NCI-H82 (cell line): ENCODE measurements at places on chromosomes 12 and 14.

DNA sequence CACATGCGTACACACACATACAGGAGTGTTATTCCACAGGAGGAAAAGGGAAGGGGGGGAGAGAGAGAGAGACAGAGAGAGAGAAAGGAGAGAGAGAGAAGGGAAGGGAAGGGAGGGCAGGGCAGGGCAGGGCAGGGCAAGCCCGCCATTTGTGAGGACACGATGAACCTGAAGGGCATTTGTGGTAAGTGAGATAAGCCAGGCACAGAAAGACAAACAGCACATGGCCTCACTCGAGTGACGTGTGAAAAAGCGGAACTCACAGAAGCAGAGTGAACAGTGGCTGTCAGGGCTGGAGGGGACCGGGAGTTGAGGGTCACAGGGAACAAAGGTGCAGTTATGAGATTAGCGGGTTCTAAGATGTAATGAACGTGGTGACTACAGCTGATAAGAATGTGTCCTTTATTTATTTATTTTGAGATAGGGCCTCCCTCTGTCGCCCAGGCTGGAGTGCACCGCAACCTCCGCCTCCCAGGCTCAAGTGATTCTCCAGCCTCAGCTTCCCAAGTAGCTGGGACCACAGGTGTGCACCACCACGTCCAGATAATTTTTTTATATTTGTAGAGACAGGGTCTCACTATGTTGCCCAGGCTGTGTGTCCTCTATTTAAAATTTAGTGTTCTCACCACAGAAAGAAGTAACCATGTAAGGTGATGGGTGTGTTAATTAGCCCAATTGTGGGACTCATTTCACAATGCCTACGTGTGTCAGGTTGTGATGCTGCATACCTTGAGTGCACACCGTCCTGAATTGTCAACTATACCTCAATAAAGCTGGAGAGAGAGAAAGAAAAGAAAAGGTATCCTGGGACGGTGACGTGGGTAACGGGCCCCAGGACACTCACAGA is 18.7 kb upstream of the FBRSL1 start:
- no peak for DNase-seq

DNA sequence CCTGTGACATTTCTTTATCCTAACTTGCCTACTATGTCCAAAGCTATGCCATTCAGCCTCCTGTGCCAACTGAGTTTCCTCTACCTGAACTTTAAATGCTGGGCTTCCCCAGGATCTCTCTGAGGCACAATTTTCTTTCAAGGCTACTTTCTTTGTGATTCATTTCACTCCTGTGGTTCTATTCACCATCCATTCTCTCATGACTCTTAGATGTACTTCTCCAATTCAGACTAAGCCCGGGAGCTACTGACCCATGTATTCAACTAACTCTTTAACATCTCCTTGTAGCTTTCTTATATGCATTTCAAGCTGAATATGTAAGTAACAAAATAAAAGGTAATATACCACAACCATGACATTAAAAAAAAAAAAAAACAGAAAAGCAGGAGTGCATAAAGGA is 738.9 kb upstream of the USP15 start:
- no peak for DNase-seq

- peak; percentile 99 for DNase-seq
These were observed 788 bp downstream of the ENO2 start for GRCh38 chr12:6914947-6915788.

DNA sequence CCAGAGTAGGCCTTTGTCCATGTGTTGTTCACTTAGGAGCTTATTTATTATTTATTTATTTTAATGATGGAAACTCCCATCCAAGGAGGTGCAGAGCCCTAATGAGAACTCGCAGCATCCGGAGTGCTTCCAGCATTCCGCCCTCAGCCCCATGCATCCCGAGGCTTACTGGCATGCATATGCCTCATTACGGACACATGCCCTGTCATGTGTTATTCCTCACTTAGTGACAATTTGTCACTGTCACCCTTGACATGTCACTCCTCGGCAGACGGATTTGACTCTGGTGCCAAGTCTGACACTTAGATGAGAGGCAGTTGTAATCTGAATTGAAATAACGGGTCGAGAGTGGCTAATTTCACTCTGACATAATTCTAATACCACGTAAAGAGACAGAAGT is 132.8 kb downstream of the VRK1 start:
- peak; percentile 75 for DNase-seq

GRCh38 chr14:31219169-31219568 is 11.6 kb upstream of the HECTD1 start:
- DNase-seq: no peak

DNA sequence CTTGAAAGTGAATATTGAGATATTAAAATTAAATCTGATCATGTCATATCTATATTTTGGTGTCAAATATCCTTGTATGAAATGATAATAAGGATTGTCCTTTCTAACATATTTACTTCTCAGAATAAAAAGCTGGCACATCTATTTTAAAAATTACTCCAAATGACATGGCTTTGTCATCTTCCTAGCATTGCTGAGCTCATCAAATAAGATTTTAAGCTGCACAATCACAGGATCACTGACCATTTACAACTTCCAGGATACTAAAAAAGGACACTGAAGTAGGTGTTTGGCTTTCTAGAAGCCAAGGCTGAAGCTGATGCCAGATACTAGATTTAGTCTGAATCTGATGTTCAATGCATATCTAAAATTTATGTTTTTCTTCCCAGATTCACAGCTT is 351.1 kb downstream of the BMP4 start:
- DNase-seq: no peak

- peak; percentile 16 for DNase-seq
These were observed 8.7 kb downstream of the CLIP1 start for GRCh38 chr12:122413516-122414404.

DNA sequence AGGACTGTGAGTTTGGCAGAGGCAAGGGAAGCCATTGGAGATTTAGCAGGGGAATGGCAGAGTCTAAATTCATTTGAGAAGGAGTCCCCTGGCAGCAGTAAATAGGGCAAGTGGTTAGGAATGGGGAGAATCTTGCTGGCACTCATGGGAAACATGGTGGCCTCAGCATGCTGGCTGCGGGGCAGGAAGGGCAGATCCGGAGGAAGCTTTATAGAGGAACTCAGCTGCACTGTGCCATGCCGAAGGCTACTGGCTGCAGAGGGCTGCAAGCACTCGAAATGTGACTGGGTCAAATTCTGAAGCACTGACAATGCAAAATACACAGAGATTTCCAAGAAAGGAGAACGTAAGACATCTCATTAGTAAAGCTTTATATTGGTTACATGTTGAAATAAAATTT is 23.9 kb downstream of the CCNK start:
- DNase-seq: no peak

GRCh38 chr12:117331691-117332090 is 29.7 kb downstream of the NOS1 start:
- DNase-seq: peak; percentile 38

DNA sequence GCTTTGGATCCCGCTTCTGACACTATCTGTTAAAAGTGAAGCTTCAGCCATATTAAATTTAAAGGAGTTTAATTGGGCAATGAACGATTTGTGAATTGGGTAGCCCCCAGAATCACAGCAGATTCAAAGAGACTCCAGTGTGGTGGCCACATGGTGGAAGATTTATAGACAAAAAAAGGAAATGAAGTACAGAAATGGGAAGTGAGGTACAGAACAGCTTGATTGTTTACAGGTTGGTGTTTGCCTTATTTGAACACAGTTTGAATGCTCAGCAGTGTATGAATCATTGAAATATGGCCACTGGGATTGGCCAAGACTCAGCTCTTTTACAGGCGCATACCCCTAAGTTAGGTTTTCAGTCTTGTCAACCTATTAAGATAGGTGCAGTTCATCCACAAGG is 21.9 kb downstream of the CCDC91 start:
- no peak for DNase-seq

DNA sequence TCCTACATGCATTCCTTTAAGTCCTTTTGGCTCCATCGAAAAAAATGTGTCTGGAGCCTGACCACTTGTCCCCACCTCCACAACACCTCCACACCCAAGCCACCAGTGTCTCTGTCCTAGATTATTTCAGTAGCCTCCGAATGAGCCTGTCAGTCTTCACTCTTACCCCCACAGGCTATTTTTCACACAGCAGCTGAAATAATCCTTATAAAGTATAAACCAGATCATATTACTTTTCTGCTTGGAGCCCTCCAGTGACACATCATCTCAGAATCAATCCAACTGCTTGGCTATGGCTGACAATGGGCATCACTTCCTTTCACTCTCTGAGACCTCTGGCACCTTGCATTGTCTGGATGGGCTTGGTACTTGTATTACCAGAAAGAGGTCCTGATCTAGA is 44.9 kb downstream of the BBS10 start:
- DNase-seq: no peak

DNA sequence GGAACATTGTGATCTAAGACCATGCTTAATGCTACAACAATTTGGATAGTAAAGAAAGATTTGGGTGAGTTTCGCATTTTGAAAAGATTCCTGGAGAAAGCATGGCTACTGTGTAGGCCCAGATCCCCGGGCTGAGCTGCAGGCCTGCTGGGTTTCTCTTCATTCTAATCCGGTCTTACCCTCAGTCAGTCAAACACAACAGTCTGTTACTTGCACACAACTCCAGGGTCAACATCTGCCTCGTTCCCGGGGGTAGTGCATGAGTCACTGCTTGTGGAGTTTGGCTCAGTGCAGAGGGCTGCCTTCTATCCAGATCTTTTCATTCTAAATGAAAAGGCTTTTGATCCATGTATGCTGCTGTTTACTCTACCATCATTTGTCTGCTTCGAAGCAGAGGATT is 60.4 kb upstream of the SEL1L start:
- DNase-seq: peak; percentile 87

- no peak for DNase-seq
These were observed 17.8 kb downstream of the OLR1 start for GRCh38 chr12:10154145-10154496.

GRCh38 chr12:44703182-44703910 is 172.8 kb downstream of the NELL2 start:
- peak; percentile 5 for DNase-seq

- no peak for DNase-seq
These were observed 216.6 kb downstream of the AKAP6 start for GRCh38 chr14:32545506-32546210.

GRCh38 chr12:6341417-6342139 is at the start of gene TNFRSF1A:
Gene TNFRSF1A (minus strand): TSS chr12:6342076. CDS start chr12:6341814, 262 bp downstream.
- DNase-seq: peak; percentile 69

- DNase-seq: peak; percentile 49
These were observed 40.3 kb downstream of the IFNG start for GRCh38 chr12:68119250-68119649.

DNA sequence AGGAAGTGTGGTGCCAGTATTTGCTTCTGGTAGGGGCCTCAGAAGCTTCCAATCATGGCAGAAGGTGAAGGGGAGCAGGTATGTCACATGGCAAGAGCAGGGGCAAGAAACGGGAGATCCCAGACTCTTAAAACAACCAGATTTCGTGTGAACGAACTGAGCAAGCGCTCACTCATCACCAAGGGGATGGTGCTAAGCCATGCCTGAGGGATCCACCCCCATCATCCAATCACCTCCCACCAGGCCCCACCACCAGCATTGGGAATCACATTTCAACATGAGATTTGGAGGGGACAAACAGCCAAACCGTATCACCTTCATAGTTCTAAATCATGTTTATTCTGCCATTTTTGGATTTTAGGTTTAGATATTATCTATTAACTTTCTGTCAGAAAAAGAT is 140.9 kb downstream of the TGFB3 start:
- no peak for DNase-seq

GRCh38 chr12:75048767-75049166 is 160.9 kb downstream of the KCNC2 start:
- DNase-seq: no peak

DNA sequence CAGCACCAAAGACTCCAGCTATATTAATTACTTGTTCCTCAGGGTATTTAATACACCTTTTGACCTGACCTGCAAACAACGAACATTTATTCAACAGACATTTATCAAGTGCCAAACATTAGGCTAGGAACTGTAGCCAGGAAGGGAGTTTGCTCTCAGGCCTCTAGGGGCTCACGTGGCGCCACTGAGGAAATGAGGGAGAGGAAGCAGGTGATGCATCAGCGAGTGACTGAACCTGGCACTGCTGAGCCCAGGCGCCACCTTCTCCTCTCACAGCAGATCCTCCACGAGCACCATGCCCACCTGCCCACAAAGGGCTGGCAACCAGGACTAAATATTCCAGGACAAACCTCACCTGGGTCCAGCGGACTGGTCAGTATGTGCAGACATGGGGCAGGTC is 50.2 kb downstream of the SETD3 start:
- peak; percentile 9 for DNase-seq

GRCh38 chr12:123065676-123066383 is 85.1 kb downstream of the PITPNM2 start:
- no peak for DNase-seq
